ENCODE measurements at places on chromosomes 12 and 14.
A peak's percentile ranks its signal among the peaks of the same experiment; 100 is the strongest.

DNA sequence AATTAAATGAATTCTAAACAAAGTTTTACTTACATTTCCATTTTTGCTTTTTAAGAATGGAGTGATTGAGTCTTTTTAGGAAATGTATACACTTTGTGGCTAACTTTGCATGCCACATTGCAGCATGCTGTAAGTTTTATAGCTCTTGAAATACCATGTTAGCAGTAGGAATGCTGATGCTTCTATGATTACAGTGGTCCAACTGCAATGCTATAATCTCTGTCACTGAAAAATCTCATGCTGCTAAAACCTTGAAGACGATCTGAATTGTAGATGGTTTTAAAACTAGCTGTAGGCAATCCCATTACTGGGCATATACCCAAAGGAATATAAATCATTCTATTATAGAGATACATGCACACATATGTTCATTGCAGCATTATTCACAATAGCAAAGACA is 127.6 kb downstream of the WIF1 start:
- H3K27ac ChIP-seq: peak overlapping the region; percentile 86
- H3K27me3 ChIP-seq: no peaks in the 10 kb centered on the region
- H3K4me1 ChIP-seq: peaks cover 28% of the 10 kb centered on the region
- peaks cover 3% of the 10 kb centered on the region for H3K36me3 ChIP-seq

DNA sequence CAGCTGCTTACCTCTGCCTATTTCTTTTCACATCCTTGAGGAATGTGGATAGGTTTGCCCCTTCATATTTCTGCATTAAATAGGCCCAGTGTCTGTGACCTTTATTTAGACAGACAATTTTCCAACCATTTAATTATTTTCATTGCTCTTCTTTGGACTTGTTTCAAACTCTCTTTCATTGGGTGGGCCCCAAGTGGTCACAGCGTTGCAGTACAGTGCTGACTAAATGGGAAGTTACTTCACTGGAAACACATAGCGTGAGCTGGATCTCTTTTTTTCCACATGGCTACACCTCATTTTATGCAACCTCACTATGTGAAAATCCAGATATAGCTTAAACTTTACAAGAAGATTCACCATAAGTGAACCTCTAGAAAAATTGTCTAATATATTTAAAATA is 438.9 kb downstream of the ADAMTS20 start:
- H3K4me3 ChIP-seq: no peak overlapping the region
- H3K36me3 ChIP-seq: no peaks in the 10 kb centered on the region
- no peaks in the 10 kb centered on the region for H3K27me3 ChIP-seq
- DNase-seq: no peak
- H3K4me1 ChIP-seq: no peaks in the 10 kb centered on the region

DNA sequence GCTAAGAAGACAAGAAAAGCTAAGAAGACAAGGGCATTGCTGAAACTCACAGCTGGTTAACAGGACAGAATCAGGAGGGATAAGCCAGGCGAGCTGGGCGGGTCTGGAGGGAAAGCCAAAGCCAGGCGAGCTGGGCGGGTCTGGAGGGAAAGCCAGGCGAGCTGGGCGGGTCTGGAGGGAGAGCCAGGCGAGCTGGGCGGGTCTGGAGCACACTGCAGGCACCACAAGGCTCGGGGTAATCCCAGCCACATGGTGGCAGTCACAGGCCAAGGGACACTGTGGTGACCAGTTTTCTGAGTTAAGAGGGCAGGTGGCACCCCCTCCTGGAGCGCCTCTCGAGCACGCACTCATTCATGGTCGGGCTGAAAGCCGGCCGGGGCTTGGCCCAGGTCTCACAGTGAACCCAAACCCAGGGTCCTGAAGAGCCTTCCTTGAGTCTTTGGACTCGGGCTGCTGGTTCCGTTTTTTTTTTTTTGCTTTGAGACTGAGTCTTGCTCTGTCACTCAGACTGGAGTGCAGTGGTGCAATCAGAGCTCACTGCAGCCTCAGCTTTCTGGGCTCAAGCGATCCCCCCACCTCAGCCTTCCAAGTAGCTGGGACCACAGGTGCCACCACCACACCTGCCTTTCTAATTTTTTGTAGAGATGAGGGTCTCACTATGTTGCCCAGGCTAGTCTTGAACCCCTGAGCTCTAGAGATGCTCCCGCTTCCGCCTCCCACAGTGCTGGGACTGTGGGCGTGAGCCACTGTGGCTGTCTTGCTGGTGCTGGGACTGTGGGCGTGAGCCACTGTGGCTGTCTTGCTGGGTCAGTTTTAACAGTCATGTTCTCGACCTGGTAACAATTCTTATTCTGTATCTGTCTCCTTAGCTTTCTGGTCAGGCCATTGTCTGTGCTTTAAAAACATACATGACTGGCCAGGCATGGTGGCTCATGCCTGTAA is 40.2 kb downstream of the HSP90AA1 start:
- peaks cover 7% of the 10 kb centered on the region for H3K36me3 ChIP-seq
- peak; percentile 96 for DNase-seq
- H3K27ac ChIP-seq: no peak overlapping the region
- no peaks in the 10 kb centered on the region for H3K4me1 ChIP-seq

DNA sequence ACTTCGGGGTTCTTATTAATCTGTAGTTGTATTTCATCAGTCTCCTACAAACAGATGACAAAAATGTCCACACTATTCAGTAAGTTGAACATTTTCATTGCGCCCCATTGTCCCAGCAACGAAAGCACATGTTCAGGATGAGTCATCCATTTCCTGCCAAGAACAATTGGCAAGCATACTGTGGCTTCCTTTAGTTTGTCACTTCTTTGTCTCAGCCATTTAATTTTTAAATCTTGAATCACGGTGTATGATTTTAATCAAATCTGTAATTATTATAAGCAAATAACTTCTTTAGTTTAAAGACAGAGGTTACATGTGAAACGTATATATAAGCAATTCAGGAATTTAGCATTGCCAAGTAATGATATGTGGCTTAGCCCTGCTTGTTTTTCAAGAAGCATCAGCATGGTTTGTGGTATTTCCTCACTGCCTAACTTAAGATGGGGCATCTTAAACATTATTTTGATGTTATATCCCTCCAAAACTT is 211.3 kb upstream of the KRR1 start:
- H3K27ac ChIP-seq: no peak overlapping the region
- peaks cover 23% of the 10 kb centered on the region for H3K4me1 ChIP-seq
- no peak for DNase-seq
- H3K36me3 ChIP-seq: no peaks in the 10 kb centered on the region

GRCh38 chr12:29944269-29945000 is 160.7 kb upstream of the TMTC1 start:
- no peak overlapping the region for H3K4me3 ChIP-seq
- H3K36me3 ChIP-seq: no peaks in the 10 kb centered on the region
- no peak overlapping the region for H3K27ac ChIP-seq
- DNase-seq: no peak

DNA sequence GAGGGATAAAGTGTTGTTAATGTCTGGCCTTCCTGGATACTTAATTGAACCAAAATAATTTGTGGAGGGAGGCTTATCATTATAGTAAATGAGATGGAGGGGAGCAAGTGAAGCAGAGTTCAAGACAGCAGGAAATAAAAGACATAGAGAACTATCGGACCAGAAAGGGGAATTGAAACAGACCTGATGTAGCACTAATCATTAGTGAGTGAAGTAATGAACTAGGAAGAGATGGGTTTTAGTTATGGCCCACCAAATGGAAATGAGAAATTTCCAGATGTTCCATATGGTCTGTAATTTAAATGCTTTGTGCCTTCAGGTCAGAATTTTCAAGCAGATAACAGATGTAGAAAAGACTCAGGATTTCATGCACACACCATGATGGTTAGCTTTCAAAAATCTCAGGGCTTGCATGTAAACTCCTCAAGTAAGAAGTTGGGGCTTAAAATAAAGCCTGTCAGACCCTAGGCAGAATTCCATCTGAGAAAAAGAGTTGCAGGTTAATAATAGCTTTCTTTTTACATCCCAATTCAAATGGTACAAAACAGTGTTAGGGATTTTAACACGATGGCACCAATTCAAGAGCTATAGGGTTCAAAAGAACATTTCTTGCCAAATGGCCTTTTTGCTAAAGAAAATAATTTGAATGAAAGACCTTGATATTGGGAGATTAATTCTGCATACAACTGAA is 355.8 kb downstream of the FSCB start:
- no peaks in the 10 kb centered on the region for H3K36me3 ChIP-seq
- no peak for DNase-seq
- no peaks in the 10 kb centered on the region for H3K27me3 ChIP-seq
- no peaks in the 10 kb centered on the region for H3K4me1 ChIP-seq

Measured in neural progenitor cell (in vitro differentiated cells).